GOT3 (cell line): ENCODE measurements at places on chromosomes 2 and 18.

DNA sequence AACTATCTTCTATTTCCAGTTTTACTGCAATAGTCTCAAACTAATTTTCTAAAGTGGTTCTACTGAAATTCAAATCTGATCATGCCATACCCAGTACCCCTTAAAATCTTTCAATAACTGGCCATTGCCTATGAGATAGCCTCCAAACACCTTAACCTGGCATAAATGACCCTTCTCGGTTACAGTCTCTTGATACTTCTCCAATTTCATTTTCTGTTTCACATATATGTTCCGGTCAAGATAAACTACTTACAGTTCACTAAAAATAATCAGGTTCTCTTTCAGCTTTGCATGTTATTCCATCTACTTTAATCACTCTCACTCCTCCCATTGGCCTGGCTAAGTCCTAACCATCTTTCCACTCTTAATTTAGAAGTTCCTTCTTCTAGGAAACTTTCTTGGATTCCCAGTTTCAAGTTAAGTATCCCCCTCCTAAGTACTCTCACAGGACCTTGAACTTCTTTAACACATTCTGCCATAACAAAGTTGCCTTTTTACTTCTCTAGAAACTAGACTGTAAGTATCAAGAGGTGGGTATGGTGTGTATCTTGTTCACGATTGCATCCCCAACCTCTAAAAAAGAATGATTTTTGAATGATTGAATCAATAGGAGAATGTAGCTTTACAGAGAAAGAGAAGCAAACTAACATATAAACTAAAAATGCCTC is 110.2 kb upstream of the RBBP8 start:
- DNase-seq, result no peak

GRCh38 chr2:218405746-218406208 is 6.1 kb downstream of the CTDSP1 start:
- no peak for DNase-seq

DNA sequence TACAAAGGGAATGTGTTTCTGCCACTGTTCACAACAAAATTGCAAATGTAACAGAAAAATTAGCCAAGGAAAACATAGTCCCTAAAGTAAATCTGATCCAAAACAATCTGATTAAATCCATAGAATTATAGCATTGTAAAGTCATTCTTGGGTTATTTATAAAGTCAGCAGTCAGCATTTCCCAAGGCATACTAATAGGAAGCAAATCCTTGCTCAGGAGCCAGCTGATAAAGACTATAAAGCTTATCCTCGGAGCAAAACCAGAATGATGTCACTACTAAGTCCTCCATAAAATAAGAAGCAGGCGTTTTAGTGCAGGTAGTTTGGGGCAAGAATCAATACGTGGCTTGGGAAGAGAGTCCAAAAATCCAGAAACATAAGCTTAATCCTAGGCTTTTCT is 67.3 kb upstream of the CSRNP3 start:
- no peak for DNase-seq

DNA sequence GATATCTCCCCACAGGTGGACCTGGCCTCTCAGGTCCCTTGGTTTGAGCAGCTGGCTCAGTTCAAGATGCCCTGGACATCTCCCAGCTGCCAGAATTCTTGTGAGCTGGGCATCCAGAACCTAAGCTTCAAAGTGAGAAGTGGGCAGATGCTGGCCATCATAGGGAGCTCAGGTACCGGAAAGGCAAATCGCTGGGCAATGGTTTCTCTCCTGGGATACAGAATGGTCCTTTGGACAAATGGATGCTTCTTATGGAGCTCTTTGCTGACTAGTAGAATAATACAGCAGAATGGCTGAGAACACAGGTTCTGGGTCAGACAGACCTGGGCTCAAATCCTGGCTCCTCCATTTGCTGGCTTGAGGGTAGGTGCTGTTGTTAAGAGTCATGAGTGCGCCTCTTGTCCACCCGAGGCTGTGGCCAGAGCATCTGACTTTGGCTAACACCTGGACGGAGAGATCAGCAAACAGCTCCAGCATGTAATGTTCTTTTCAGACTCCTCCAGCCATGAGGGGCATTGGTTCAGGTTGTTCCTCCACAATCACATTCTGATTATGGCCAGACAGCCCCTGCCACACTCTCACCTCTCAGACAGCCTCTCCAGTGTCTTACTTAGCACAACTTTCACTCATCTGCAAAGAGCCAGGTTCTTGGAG is 7.5 kb downstream of the ABCG8 start:
- no peak for DNase-seq

- DNase-seq, result no peak
Observed at GRCh38 chr2:241869087-241869961, at the start of gene RTP5. TSS of gene RTP5 (plus strand) at chr2:241869729. CDS start at chr2:241869757, 28 bp downstream.

GRCh38 chr2:23953625-23954024 is 13.4 kb downstream of the UBXN2A start:
- no peak for DNase-seq

DNA sequence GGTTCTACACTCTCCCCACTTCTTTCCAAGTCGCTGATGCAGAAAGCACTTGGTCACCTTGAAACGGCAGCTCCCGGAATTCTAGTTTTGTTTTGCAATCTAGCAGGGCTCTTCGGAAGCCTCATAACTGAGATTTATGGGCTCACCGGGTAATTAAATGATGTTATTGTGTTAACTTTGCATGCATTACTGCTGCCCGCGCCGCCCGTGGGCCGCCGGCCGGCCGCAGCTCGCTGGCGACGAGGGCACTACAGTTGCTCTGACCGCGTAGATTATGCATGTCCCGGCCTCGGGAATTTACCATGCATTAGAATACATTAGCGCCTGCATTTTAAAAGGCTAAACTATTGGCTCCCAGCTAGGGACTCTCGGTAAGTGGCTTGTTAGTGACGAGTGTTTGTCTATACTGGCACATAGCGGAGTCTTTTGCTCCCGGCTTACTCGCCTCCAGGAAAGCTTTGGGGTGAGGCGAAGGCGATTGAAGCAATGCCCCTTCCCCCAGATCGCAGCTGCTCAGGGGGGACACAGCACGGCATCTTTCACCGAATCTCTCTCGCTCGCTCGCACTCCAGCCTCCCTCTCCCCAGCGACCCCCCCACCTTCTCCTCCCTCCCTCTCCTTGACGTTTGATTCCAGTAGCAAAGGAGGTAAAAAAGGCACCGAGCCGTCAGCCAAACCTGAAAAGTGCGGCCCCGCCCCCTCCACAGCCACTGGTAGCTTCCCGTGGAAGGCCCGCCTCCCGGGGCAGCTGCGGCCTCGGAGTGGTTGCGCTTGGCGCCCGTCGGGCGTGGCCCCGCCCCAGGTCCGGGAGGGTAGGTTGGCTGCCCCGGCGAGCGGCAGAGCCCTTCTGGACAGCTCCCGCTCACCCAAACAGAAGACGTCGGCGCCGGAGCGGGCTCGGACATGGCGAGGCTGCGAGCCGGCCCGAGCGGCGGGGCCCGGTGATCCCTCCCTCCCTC is at the start of gene ONECUT2:
TSS of gene ONECUT2 (plus strand) at position 839 of the 959 bp plus-strand sequence. CDS start 343 bp downstream, outside the sequence.
- peak; percentile 9 for DNase-seq

- no peak for DNase-seq
Observed at GRCh38 chr2:152466980-152467676, 132.2 kb downstream of the FMNL2 start.

GRCh38 chr2:128782411-128783192 is 463.9 kb upstream of the HS6ST1 start:
- DNase-seq, result no peak

- no peak for DNase-seq
Observed at GRCh38 chr2:234374150-234374508, 122.8 kb downstream of the ARL4C start.

- DNase-seq, result no peak
Observed at GRCh38 chr2:111024496-111024895, 96.2 kb upstream of the BCL2L11 start.

DNA sequence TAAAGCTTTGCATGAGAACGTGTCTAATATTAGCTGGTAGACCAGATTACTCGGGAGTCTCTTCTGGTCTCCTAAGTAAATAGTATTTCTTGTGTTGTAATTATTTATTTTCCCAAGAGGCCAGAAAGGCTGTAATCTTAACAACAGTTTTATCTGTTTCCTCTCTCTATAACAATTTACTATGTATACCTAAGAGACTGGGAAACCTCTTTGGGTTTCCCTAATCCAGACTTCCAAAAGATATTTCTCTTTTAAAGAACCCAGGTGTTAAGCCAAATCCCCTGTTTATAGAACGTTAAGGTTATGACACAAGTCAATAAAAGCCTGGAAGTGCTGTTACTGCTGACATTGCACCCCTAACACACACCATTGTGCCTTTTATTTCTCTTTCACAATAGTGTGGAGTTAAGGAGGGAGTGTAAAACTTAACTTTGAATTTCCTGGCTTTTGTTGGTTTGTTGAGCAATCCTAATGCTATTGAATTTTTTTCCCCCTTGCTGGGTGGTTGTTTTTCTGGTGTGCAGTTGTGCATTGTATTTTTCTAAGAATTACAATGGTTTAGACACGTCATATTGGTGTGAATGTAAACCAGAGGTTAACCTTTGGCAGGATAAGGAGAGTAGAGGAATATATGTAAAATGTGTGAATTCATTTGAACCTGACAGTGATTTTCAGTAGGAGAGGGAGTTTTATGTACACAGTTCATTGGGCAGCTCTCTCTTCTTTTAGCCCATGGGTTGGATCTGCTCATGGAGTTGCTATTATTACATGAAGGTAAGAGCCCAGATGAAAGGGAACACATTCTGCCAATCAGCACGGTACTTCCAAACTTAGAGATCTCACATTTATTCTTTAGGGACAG is 192.8 kb downstream of the MTX2 start:
- DNase-seq, result no peak

GRCh38 chr2:144520756-144521487 is 1.0 kb upstream of the ZEB2 start:
- no peak for DNase-seq
